AG08396 (cell line): ENCODE measurements at places on chromosomes 3 and 15.

- no peak for DNase-seq
These were observed 314.3 kb downstream of the CHST2 start for GRCh38 chr3:143433787-143434378.

DNA sequence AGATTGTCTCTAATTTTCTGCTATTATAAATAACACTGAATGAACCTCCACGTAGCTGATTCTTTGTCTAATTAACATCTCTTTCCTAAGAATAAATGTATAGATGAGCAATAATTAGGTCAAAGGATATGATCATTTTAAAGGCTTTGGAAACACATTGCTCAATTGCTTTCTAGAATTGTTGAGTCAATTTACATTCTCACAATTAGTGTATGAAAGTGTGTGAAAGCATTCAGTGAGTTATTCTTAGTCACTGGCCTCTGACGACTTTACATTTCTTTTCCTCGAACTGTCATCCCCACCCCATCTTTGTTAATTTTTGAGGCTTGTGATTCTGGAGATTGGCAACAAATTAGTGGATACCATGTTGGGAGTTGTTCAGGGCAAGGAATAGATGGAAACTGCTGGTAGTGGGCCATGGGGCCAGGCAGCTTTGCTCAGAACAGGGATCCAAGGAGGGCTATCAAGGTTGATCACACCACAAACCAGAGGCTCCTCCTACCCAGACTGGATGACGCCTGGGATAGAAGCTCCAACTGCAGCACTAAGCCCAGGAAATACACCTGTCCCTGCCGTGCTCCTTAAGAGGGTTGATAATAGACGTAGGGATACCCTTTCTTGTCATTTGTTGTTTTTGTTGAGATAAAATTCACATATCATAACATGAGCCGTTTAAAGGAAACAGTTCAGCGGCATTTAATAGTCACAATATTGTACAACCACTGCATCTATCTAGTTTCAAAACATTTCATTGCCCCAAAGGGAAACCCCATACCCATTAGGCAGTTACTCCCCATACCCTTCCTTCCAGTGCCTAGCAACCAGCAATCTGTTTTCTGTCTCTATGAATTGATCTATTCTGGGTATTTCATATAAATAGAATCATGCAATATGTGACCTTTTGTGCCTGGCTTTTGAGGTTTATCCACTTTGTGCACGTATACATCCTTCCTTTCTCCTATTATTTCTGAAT, 27.9 kb downstream of the EIF1B start:
- DNase-seq: no peak

DNA sequence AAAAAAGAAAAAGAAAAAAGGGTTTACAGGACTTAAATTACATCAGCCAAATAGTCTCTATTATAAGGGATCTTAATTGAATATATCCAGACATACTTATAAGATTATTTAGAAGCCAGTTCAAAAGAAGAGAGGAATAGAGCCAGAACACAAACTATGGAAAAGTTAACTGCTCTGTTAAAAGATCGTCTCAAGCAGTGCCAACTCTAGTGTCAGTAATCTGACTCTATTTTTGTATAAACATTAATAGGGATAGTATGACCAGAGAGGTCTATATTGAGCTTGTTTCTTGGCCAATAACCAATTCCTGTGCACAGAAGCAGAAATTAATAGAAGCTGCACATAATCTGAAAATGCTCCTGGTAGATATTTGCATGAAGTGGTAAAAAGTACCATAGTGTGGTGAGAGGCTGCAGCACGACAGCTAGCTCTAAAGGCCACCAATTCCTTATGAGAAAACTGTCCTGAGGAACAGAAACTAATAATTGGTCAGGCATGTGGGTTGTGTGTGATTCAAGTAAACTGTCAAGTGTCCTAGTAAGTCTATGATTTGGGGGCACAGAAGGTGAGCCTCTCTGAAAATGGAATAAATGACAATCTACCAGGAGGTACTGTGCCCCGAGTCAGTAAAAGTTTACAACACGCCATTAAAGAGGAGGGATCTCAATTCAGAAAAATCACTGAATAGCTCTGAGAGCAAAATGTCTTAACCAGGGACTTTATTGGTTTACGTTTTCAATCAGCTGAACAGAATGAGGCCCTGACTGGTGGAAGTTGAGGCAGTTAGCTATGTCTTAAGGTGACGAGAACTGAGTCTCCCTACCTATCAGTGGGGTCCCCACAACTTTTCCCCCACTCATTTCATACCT, 51.5 kb upstream of the NANOGP8 start:
- DNase-seq: no peak

DNA sequence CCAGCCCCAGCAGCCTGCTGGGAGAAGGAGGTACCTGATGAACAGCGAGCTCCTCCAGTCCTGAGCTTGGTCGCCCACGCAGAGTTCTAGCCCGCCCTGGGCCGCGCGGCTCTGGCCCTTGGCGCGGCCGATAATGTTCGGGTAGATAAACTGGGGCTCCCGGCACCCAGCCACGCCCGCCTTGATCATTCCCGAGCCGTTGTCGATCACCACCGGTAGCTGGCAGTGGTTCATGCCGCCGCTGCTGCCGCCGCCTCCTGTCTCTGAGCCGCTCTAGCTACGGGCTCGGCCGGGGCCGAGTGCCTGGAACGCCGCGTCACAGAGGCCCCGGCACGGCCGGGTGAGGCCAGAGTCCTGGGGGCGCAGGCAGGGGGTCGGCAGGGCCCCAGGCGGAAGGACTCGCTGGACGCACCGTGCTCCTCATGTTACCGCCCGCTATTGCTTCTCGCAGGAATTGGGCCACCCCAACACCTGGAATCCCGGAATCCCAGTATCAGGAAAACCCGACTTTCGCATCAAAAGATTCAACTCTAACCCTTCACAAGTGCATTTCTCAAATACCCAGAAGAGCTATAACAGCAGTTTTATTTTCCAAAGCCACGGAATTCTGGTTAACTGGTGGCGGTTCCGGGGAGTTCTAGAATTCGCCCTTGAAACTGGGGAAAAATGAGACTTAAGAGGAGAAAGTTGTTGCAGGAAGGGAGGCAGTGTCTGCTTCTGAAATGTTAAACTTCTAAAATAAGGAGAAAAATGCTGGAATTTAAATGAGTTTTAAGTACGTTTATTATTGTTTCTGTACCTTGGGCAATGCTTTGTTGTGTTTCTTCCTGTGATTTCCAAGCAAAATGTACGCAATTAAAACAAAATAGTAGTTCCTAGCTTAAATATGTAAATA, at the start of gene ACTRT3:
Gene ACTRT3 (minus strand): TSS at position 275 of the 895 bp plus-strand sequence. CDS start 41 bp downstream, at position 234.
- DNase-seq: peak; percentile 55

GRCh38 chr3:115831864-115832263, 208.6 kb downstream of the GAP43 start:
- no peak for DNase-seq

- no peak for DNase-seq
These were observed 207.6 kb downstream of the MAGI1 start for GRCh38 chr3:65830948-65831732.

GRCh38 chr3:23950293-23950692, 5.2 kb downstream of the NR1D2 start:
- no peak for DNase-seq

GRCh38 chr3:168956076-168956475, 707.4 kb downstream of the MECOM start:
- DNase-seq: no peak

DNA sequence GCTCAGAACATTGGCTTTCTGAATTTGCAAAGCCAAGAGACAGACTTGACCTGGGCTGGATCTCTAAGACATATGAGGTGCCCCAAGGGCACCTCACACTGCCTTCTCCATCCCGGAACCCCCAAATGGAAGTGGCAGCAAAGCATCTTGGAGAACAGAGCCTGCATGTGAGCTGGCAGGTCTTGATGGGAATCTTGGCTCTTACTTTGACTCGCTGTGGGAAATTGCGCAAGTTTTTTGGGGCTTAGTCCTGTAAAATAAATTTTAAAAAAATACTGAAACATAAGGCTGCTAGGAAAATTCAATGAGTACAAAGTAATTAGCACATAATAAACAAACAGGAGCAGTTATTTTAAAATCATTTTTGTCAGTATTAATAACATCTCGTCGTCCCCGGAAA, 13.7 kb upstream of the SEC22A start:
- no peak for DNase-seq

GRCh38 chr3:138578961-138579574, 15.0 kb downstream of the CEP70 start:
- no peak for DNase-seq
